MG63 (cell line): ENCODE measurements at places on chromosomes 11 and 22. TPM values are rescaled to one million over a fixed set of nuclear protein-coding genes. Genes with fewer than 3 reads are reported as not detected.

DNA sequence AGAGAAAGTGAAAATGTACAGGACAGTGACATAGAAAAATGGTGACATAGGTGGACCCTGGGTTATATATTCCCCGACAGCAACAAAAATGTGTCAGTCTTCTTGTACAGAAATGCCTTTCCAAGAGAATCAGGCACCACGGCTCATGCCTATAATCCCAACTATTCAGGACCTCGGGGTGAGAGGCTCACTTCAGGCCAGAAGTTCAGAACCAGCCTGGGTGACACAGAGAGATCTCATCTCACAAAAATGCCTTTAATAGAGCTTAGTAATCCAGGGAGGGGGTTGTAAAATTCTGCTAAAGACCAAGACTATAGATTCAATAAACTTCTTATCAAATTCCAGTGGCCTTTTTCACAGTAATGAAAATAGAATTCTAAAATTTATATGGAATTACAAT, 10.7 kb downstream of the ZNF195 start:
- no peak for DNase-seq

Gene NFRKB
- 10.8 and 17.7 TPM in 2 replicates for total RNA-seq

Gene SYCE3
- not detected in 2 replicates for total RNA-seq

DNA sequence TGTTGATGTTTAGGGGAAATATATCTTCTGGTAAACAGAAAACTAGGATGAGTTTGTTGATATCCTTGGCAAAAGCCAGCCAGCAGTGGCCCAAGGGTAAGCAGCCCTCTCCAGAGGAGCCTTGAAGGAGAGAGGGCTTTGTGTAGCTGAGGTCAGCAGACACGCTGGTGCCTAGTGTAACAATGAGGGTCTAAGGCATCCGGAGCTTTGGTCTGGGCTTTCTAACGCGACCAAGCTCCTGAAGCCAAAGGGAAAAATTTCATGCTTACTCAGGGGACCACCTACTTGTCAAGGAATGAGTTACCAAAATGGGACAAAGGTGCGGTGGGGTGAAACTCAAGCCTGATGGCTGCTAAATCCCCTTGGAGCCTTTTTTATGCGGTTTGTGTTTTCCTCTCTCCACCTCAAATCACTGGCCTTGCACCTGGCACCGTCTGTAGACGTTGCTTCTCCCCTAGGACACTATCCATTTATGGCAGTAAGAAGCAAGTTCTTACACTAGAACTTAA, 134.9 kb downstream of the DBX1 start:
- no peak for DNase-seq

- DNase-seq, result no peak
These were observed 41.7 kb upstream of the ADA2 start for GRCh38 chr22:17260950-17261349.

Gene BACE1
- 7.6 and 9.1 TPM in 2 replicates for total RNA-seq

GRCh38 chr11:45344028-45344427, 57.9 kb upstream of the SYT13 start:
- no peak for DNase-seq

GRCh38 chr11:45158891-45159605, 12.6 kb downstream of the PRDM11 start:
- DNase-seq, result no peak

Gene GGT5
- not detected in 2 replicates for total RNA-seq

DNA sequence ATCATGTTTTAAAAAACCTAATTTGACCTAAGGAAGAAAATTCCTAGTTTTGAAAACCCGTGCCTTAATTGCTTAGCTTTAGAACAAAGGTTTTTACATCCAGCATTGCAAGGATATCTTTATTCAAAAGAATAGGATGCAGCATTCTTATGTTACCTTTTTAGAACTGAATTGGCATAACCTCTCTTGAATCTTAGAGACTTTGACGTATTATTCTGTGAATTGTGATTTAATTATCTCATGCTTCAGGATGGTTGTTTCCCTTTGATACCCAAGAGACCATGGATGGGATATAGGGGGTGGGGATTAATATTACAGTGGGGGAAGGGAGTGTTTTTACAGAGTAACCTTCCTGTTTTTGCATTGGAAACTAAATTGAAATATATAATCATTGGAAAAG, 49.4 kb downstream of the ARHGEF12 start:
- no peak for DNase-seq

- no peak for DNase-seq
These were observed 27.1 kb downstream of the PTDSS2 start for GRCh38 chr11:477052-477715.

- DNase-seq, result no peak
These were observed 15.3 kb downstream of the BPIFC start for GRCh38 chr22:32448980-32449379.

Gene TYR
- not detected in 2 replicates for total RNA-seq

GRCh38 chr22:23752750-23753149, 1.5 kb downstream of the VPREB3 start:
- no peak for DNase-seq

DNA sequence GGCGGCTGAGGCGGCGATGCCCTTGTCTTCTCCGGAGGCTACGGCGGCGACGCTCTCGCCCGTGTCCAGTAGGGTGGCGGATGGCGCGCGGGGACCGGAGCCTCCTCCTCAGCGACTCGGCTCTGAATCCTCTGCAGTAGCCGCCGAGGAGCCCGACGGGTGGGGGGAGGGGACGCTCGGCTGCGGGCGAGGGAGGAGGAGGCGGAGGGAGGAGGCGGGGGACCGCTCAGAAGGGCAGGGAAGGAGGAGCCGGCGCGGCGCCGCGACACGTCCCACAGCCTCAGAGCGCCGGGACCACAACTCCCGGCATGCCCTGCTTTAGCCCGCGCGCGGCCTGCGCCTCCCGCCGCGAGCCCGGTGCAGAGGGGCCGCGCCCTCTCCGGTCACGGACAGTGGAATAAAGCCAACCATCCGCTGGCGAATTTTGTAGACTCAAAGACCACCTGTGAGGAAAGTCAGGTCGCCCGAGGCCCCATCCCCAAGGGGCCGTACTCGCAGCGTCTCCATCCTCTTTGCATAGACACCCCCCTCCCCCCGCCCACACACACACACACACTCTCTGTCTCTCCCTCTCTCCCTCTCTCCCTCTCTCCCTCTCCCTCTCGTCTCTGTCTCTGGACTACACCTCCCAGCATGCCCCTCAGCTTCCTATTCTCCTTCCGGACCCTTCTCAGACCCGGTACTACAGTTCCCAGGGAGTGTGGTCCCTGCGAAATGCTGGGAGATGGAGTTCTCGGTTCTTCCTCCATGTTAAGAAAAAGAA, at the start of gene FAM168A:
FAM168A (minus strand) TSS at position 157 of the 763 bp plus-strand sequence. CDS start 129,638 bp downstream, outside the sequence.
- peak; percentile 95 for DNase-seq

- peak; percentile 79 for DNase-seq
These were observed 15.4 kb downstream of the XRCC6 start for GRCh38 chr22:41636467-41636866.

Gene OR5P2
- total RNA-seq, result not detected in 2 replicates
